AG08395 (cell line): ENCODE measurements at places on chromosomes 6 and 20.

DNA sequence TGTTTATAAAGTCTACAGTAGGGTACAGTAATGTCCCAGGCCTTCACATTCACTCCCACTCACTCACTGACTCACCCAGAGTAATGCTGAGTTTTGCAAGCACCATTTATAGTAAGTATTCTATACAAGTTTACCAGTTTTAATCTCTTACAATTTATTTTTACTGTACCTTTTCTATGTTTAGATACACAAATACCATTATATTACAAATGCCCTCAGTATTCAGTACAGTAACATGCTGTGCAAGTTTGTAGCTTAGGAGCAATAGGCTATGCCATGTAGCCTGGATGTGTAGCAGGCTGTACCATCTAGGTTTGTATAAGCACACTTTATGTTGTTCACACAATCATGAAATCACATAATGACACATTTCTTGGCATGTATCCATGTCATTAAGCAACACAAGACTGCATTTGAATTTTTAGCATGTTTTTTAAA lies 673.6 kb downstream of the CD109 start:
- no peak for DNase-seq

GRCh38 chr6:75368151-75368779 lies 83.7 kb upstream of the TMEM30A start:
- DNase-seq: no peak

DNA sequence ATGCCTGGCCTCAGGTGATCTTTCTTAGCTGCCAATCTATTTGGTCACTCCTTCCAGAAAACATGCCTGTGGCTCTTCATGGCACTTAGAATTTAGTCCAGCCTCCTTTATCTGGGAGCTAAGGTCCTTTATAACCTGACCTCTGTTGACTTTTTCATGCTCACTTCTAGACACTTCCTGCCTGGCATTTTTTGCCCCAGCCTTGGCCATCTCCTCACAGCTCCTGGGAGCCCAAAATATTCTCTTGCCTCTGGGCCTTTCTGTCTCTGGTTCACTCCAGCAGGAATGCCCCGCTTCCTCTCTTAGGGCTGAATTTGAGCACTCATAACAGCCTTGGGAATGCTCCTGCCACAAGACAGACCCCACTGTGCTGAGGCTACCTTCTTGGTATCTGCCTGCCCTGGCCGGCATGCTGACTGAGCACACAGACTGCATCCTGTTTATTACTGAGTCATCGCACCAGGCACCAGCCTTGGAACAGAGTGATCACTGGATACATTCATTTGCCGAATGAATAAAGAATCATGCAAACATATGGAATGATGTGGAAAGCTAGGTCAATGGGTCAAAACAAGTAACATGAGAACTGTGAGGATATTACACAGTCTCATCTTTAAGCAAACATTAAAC lies 5.8 kb upstream of the EEF1E1 start:
- peak; percentile 89 for DNase-seq

- DNase-seq: no peak
These were observed 229.9 kb upstream of the GRIK2 start for GRCh38 chr6:101163611-101164010.

DNA sequence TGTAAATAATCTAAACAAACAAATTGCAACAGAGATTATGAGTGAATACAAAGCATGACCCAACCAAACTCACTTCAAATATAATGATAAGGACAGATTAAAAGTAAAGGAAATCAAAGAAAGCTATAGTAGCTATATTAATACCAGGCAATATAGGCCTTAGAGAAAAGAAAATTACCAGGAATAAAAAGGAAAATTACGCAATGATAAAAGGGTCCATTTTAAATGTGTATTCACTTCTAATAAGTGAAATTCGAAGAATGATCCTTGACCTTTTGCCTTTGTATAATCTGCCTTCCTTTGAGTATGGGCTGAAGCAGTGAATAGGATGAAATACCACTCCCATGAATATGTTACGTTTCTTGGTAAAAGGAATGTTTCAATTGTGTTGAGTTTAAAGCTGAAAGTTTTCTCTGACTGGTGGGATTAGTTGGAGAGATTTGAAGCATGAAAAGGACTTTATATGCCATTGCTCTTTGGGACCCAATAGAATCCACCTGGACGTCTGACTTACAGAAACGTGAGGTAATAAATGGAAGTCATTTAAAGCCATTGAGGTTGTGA lies 91.9 kb upstream of the HMGCLL1 start:
- DNase-seq: no peak
